Mononuclear cell (primary cell): ENCODE measurements at places on chromosomes 4 and X. TPM values are rescaled to one million over a fixed set of nuclear protein-coding genes. Genes with fewer than 3 reads are reported as not detected.

The IL13RA1 gene
- total RNA-seq, result 39.3 TPM

The BTK gene
- 33.1 TPM for total RNA-seq

The NLGN3 gene
- total RNA-seq, result 2.6 TPM

The DCAF4L1 gene
- 0.21 TPM for total RNA-seq

The MND1 gene
- total RNA-seq, result 0.52 TPM

The TLR2 gene
- total RNA-seq, result 155 TPM

The CFP gene
- total RNA-seq, result 139 TPM

The GYPA gene
- total RNA-seq, result 0.10 TPM

The CRMP1 gene
- total RNA-seq, result not detected

The MAGEA10 gene
- not detected for total RNA-seq

The SYP gene
- total RNA-seq, result 0.42 TPM

The CENPVL2 gene
- total RNA-seq, result not detected

The STAP1 gene
- total RNA-seq, result 13.0 TPM

The SLC9B1 gene
- 3.4 TPM for total RNA-seq

The MGAT4D gene
- total RNA-seq, result under 0.01 TPM

The GABRG1 gene
- total RNA-seq, result not detected

The SLC2A9 gene
- 5.0 TPM for total RNA-seq

The CSAG3 gene
- not detected for total RNA-seq

The GAGE1 gene
- total RNA-seq, result 0.10 TPM

The CXCR3 gene
- 4.1 TPM for total RNA-seq

The CYP2U1 gene
- 4.0 TPM for total RNA-seq

The SPANXC gene
- total RNA-seq, result not detected

The CLCN5 gene
- 2.5 TPM for total RNA-seq

The IL3RA gene
- total RNA-seq, result 13.2 TPM

The CNGA2 gene
- total RNA-seq, result not detected

The ARL9 gene
- total RNA-seq, result 0.21 TPM

The MTTP gene
- total RNA-seq, result 0.63 TPM

The IL2RG gene
- 117 TPM for total RNA-seq

The SLC10A4 gene
- not detected for total RNA-seq

The HAUS3 gene
- 77.2 TPM for total RNA-seq

The ARR3 gene
- total RNA-seq, result not detected

The EDNRA gene
- under 0.01 TPM for total RNA-seq

The RNF150 gene
- total RNA-seq, result under 0.01 TPM

The SRD5A3 gene
- 2.7 TPM for total RNA-seq

The F11 gene
- not detected for total RNA-seq

The SMIM31 gene
- not detected for total RNA-seq

The CFAP299 gene
- 0.10 TPM for total RNA-seq

The GABRA4 gene
- total RNA-seq, result under 0.01 TPM

The GPRASP2 gene
- 1.8 TPM for total RNA-seq

The EOLA2 gene
- 8.8 TPM for total RNA-seq

The SULT1B1 gene
- 8.1 TPM for total RNA-seq

The TSPAN7 gene
- not detected for total RNA-seq

The SPANXB1 gene
- not detected for total RNA-seq

The ADGRL3 gene
- under 0.01 TPM for total RNA-seq

The ADGRG4 gene
- total RNA-seq, result not detected

The NUP62CL gene
- 2.3 TPM for total RNA-seq

The DGKK gene
- 0.31 TPM for total RNA-seq

The ACE2 gene
- total RNA-seq, result not detected

The C1QTNF7 gene
- 0.10 TPM for total RNA-seq

The COL4A5 gene
- total RNA-seq, result not detected

The ZIC3 gene
- total RNA-seq, result not detected

The OTUD6A gene
- total RNA-seq, result not detected
